ENCODE measurements at places on chromosomes 13 and 19.

DNA sequence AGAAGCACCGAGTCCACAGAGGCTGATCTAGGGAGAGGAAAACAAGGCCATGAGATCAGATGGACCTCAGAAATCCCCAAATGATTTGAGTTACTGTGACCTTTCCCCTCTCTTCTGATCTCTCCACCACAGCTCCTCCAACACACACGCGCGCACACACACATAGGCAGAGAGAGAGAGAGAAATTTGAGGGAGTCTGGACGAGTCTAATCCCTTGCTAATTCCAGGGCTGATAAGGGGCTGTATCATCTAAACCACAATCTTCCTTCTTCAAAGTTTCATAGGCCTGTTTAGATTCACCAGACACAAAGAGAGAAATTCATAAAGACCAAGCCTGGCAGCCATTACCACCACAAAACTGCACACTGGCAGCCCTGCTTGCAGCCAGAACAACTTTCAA lies 8.6 kb downstream of the ZFP82 start:
- DNase-seq, result no peak

DNA sequence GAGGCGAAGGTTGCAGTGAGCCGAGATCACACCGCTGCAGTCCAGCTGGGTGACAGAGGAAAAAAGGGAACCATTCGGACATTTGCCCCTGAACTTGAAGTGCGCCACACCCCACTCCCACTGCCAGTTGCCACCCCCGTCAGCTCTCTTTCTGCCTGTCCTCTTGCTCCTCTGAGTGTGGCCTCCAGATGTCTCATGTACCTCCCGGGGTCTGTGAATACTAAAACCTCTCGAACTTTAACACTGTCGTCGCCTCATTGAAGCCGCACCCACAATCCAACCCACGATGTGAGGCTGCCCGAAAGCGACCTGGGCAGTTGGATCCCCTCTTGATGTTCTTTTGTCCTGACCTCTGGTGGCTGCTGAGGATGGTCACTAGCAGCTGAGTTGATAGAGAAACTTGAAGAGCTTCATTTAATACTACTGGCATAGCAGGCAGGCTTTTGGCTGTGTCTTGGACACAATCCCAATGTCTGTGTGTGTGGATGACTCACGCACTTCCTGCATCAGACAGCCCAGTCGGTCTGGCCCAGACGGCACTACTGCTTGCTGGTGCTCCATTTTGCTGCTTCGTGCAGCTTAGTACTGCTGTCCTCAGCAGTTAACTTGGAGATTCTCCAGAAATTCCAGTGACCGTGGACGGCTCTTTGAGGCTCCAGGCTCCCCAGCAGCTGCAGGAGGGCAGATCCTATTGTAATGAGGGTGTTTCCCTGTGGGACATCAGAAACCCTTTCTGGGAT lies 4.2 kb downstream of the FPR3 start:
- no peak for DNase-seq

GRCh38 chr13:40553356-40553755 lies 113.1 kb downstream of the FOXO1 start:
- DNase-seq, result no peak

DNA sequence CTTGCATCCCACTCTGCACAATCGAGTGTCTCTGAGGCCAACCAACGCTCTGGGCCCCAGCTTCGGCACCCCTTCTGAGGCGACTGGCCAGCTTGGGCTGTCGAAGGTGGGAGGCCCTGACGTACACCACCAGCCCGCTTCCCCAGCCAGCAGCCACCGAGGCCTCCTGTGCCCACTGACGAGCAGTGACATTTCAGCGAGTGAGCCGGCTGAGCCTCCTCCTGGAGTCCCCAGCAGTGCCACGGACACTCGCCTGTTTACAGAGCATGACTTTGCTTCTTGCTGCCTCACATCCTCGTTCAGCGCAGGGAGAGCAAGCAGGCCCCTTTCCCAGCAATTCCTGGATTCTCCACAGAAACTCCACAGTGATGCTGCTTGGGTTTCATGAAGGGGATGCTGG lies 240.2 kb upstream of the MAB21L1 start:
- DNase-seq, result no peak

GRCh38 chr13:36089130-36089647 lies 42.0 kb downstream of the DCLK1 start:
- DNase-seq, result no peak

DNA sequence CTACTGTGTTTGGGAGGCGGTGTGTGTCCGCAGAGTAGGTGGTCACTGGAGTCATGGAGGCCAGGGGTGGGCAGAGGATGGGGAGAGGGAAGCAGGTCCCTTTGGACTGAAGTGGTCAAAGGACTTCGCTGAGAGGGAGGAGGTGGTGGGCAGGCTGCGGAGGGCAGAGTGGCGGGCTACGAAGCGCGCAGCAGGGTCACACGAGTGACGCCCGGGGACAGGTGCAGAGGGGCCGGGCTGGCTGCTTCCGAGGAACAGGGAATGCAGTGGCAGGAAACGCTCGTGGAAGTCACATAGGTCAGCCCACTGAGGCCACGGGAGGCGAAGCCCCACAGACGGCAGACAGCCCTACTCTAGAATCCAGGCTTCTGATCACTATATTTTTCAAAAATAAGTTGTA lies 111.5 kb downstream of the URI1 start:
- no peak for DNase-seq

- no peak for DNase-seq
These were observed 387.3 kb downstream of the PCDH17 start for GRCh38 chr13:58018865-58019264.

- DNase-seq, result peak; percentile 83
These were observed at the start of gene ICAM1 for GRCh38 chr19:10270616-10271394. Gene ICAM1, plus strand, starts transcription at chr19:10271120. Its CDS starts 40 bp downstream, at chr19:10271160.

- DNase-seq, result no peak
These were observed 17.5 kb upstream of the FFAR2 start for GRCh38 chr19:35430409-35431144.
